NCI-H82 (cell line): ENCODE measurements at places on chromosomes 5 and 9.

DNA sequence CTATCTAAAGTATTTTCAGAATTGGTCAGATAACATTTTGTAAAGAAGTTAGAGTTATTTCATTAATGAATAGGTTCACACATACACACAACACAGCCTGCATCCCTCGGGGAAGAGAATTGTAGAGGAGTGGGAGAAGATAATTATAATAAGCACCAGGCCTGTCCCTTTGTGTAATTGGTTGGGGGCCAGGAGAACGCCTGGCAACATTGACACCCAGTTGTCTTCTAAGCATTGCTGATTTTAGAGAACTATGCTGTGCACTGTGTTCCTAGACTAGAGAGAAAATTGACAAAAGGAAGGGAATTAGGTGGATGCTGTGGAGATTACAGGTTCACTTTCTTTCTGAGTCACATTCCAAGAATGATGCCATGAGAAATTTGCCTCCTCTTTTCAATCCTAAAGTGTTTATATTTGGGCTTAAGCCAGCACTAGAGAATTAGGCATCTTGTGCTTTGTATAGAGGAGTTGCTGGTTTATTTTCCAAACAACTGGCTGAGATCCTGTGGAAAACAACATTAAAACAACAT is 247.6 kb downstream of the COX7C start:
- peak; percentile 7 for DNase-seq

- peak; percentile 2 for DNase-seq
Observed at GRCh38 chr5:125700380-125700861, 722.8 kb upstream of the GRAMD2B start.

GRCh38 chr5:173741729-173742431 is 125.4 kb upstream of the BOD1 start:
- no peak for DNase-seq

DNA sequence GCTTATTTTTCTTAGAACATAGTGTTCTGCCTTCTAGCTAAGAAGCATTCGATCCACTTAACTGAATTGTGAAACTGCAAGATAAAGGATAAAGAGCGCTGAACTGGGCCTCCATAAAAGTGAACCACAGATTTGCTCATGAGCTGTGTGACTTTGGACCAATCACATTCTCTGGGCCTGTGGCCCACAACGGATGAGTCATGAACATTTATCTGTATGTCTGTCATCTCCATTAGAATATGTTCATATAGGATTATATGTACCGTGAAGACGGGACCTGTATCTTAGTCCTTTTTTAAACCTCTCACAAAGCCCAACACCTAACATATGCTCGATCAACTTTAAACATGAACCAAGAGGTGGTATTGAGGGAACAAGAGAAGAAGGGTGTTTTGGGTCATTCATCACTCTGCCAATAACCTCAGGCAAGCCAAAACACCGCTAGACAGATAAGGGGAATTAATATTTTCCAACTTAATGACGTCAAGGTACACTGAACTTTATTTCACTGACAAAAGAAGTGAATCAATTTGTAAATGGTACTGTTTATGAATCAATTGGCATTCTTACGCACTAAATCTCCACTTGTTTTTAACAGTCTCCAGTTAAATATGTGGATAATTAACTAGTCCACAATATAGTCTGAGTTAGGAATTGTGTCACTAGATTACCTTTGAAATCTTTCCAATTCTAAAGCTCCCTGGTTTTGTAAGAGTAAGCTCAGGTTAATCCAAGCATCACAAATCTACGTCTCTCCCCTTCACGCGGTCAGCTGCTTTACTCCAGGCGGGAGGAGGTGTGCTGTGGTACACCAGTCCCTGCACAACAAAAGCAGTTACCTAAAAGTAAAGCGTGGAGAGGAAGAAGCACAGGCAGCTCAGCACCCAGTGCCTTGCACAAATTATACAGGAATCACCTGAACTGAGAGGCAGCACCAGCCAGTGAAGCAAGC is 1.6 kb downstream of the TMEM245 start:
- DNase-seq: peak; percentile 51

DNA sequence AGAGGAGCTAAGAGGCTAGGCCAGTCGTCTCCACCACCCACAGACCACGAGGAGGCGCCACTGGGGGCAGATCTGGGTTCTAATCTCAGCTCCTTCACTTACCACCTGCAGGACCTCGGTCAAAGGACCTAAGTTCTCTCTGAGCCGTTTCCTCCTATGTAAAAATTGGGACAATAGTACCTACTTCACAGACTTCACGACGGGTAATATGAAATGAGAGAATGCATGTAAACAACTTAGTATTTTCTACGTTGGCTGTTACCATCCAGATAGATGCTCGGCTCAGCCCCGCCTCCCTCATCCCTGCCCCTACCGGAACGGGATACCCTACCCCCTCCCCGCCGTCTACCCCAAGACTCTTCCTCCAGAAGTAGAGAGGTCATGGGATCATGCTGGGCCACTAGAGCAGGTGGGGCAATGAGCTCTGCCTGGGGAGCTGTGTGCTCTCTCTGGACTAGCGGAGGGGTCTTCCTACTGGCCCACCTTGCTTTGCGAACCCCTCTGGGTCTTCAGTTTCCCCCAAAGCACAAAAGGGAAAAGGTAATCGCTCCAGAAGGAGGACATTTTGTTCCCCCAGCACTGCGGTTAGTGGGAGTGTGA is 541 bp downstream of the GNPDA1 start:
- peak; percentile 59 for DNase-seq

- no peak for DNase-seq
Observed at GRCh38 chr9:74817281-74817810, 70.4 kb downstream of the TRPM6 start.

DNA sequence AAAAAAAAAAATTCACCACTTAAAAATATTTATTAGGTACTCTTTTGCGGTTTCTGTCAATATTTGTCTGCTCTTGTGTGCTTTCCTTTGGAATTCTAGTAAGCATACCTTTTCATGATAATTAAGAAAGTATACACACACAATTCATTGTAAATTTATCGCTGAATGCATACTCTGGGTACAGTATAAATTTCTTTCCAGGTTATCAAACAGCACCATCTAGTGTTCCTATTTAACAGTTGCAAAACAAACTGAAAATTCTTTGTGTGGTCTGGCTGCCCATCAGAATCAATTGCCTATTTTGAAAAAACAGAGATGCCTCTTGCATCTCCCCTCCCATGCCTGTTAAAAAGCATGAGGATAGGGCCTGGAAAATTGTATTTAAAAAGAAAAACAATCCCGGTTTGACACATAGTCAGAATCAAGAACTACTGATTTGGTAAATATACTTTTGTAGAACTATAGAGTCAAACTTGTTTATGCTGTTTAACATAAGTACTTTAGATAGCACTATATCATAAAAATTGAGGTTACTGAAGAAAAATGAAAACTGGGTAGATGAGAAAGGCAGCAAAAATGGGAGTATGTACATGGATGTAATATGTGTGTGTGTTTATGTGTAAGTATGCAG is 16.2 kb downstream of the PGGT1B start:
- peak; percentile 57 for DNase-seq

DNA sequence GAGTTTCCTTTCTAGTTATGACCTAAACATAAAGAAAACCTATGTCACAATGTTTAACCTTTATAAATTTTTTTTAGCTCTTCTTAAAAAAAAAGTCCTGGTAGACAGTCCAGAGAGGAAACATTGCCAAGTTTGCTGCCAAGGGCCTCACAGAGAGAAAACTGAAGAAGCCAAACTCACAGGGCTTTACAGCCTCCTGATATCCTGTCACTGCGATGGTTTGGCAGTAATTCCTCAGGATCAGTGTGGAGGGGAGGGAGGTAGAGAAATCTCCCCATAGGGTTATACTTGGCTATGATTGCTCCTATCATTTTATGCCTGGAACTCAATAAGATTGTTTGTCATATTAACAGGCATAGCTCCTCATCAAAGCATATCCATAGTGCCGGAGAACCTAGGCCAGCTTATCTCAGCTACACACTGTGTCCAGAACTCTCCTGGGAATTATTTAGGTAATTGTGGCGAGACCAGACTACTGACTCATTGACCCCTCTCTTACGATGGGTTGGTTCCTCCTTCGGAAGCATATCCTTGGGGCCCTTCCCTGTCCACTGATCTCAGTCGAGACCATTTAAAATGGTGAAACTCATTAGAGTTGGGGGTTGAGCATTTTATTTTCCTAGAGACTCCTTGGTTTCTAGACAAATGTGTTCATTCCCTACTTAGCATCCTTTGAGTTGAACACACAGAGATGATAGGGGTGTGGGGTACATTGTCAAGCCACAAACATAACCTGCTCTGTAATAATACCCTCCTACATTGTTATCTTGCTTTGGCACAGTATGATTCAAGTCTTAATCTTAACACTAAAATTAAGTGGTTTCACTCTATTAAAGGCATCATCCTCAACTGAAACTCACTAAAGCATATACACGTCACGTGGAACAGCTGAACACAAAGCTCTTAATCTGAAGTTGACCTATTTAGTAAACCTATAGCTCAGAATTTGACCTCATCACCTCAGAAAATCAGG is 53.4 kb upstream of the TMC1 start:
- DNase-seq: peak; percentile 18

DNA sequence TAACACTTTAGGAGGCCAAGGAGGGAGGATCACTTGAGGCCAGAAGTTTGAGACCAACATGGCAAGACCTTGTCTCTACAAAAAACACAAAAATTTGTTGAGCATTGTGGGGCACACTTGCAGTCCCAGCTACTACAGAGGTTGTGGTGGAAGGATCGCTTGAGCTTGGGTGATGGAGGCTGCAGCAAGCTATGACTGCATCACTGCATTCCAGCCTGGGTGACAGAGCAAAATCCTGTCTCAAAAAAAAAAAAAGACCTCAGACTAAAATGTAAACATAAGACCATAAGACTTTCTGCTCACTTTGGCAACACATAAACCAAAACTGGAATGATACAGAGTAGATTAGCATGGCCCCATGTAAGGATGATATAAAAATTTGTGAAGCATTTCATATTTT is 24.6 kb upstream of the NANS start:
- DNase-seq: no peak

- peak; percentile 16 for DNase-seq
Observed at GRCh38 chr9:92986176-92987119, 39.1 kb downstream of the FGD3 start.

DNA sequence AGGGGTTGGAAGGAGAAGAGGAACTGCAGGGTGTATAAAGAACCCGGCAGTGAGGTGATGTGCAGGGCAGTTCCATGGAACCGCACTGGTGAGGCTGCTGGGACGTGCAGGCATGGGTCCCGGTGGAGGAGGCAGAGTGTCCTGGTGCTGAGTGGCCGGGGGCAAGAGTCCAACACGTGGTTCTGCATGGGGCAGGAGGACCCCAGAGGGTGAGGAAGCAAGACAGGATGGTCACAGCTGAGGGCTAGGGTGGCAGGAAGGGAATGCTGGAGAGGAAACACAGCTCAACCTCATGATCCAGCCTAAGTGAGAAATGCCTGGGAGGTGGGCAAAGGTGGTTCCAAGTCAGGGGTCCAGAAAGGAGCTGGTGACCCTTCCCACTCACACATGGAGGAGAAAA is 87.2 kb downstream of the S1PR3 start:
- DNase-seq: no peak

- peak; percentile 69 for DNase-seq
Observed at GRCh38 chr9:86098824-86099700, at the start of gene GOLM1. Gene GOLM1 (minus strand): TSS chr9:86099558. CDS start chr9:86079320, 20,238 bp downstream.

DNA sequence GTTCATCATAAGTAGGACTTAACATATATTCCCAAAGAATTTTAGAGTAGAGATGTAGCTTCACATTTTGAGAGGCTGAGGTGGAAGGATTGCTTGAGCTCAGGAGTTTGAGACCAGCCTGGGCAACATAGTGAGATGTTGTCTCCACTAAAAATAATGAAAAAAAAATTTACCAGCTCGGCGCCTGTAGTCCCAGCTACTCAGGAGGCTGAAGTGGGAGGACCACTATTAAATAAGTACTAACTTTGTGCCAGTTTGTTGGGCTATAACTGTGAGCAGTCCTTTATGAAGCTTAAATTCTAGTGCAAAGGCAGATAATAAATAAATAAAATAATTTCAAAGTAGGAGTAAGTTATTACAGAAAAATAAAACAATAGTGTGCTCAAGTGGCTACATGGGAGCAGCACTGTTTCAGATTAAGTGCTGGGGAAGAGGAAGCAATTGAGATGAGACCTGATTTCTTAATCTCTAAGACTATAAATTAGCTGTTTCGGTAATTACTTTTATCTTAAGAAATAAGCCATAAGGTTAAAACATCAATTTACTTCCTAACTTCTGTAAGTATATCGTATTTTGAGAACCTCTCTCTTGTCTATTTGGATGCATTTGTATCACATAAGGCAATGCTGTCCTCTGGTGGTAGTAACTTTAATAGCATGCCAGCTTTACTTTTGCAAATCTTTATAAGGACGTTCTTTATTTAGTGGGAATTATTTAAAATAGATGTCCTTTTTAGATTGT is 98.9 kb downstream of the CSNK1G3 start:
- peak; percentile 68 for DNase-seq

DNA sequence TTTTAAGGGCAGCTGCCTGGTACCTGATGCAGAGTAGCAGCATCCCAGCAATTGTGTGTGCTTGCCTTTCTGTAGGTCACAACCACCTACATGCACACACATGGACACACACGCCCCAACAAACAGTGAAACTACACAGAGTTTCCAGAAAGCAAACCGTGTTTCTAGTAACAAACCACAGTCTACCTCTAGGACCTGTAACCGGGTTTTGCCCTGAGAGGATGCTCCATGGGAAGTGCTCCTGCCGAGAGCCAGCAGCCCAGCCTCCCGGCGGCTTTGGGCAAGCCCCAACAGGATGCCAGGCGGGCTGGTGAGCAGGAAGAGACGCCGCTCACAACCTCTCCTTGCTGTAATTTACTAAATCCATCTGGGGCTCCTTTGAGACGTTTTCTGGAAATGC is 4.1 kb upstream of the TCF7 start:
- DNase-seq: no peak

- DNase-seq: no peak
Observed at GRCh38 chr5:138895918-138896317, 20.8 kb upstream of the LRRTM2 start.

GRCh38 chr5:129748913-129749880 is 1.3 kb downstream of the MINAR2 start:
- DNase-seq: no peak

- DNase-seq: peak; percentile 5
Observed at GRCh38 chr9:105360344-105360743, 87.5 kb upstream of the FSD1L start.

GRCh38 chr5:10831419-10831818 is 70.4 kb upstream of the DAP start:
- no peak for DNase-seq

- no peak for DNase-seq
Observed at GRCh38 chr5:172789687-172790495, 18.9 kb upstream of the DUSP1 start.

GRCh38 chr5:77662635-77663034 is 24.1 kb upstream of the OTP start:
- no peak for DNase-seq

DNA sequence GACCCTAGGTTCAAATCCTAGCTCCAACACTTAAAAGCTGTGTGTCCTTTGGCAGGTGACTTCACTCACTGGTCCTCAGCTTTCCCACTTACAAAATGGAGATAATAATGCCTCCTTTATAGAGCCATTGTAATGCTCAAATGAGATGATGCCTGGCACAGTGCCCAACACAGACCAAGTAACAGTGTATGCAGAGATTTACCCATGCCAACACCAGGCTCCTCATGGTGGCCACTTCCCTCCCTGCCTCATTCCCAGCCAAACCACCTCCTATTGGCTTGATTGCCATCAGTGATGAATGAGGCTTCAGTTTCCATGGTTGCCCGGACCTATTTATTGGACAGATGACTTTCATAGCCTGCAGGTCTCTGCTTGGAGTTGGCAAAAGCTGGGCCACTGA is 469.4 kb downstream of the CDK5RAP2 start:
- DNase-seq: no peak
